ENCODE measurements at places on chromosomes 16 and 17.

DNA sequence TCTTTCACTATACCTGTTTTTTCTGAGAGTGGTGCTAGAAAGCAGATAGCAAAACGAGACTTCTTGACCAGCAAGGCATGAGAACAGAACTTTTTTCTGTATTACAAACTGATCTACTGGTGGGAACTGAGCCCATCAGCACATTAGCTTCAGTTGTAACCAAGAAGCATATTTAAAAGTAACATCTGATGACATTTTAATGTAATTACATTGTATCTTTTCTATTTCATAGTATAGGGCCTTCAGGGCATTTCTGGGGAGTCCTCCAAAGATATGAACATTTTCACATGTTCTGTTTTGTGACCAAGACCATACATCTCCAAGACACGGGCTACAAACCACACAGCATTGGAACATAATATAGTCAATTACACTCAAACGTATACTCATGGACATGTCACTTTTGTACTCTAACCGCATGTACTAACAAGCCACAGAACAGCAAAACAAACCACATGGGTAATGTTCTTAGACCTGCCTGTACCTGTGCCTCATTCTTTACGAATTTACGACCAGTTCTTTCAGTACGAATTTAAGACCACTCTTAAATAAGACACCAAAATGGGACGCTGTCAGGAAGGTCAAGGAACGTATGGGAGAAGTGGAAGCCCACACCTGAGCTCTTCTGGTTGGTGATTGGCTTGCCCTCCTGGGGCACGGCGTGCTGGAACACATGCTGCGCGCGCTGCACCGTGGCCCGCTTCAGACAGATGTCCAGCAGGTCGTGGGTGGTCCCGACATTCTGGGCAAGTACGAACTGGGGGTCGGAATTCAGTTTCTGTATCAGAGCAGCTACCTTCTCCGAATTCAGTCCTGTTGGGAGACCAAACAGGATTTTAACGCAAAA is 825 bp downstream of the BLMH start:
- peak; percentile 52 for DNase-seq

- DNase-seq: no peak
Measured at GRCh38 chr17:77793146-77793970, 165.1 kb upstream of the TNRC6C start.

DNA sequence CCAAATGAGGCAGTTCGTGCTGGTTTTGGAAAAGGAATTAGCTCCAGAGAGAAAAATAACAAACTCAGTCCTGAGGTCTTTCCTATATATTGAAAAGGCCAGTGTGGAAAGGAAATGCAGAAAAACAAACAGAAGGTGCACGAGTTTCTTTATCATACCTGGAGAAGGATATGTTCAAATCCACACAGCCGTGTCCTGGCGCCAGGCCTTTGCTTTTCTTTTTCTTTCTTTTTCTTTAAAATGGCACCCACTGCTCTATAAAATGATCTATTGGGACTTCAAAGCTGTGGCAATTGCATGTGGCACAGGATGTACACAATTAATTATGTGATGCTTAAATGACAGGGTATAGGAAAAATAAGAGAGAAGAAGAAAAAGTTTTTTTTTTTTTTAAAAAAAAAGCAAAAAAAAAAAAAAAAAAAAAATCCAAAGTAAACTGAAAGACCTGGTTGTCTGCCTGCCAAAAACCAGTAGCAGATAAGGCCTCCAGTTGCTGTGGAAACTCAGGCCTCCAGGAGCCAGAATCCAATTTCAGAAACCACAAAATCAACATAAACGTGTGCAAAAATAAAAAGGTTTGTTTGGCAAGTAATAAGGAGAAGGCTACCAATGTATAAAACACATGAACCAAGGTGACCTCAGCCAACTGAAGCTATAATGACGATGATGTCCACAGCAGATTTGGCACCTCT is 957.6 kb upstream of the SOX9 start:
- DNase-seq: no peak

- no peak for DNase-seq
Measured at GRCh38 chr16:31201582-31202413, 762 bp downstream of the PYCARD start.

DNA sequence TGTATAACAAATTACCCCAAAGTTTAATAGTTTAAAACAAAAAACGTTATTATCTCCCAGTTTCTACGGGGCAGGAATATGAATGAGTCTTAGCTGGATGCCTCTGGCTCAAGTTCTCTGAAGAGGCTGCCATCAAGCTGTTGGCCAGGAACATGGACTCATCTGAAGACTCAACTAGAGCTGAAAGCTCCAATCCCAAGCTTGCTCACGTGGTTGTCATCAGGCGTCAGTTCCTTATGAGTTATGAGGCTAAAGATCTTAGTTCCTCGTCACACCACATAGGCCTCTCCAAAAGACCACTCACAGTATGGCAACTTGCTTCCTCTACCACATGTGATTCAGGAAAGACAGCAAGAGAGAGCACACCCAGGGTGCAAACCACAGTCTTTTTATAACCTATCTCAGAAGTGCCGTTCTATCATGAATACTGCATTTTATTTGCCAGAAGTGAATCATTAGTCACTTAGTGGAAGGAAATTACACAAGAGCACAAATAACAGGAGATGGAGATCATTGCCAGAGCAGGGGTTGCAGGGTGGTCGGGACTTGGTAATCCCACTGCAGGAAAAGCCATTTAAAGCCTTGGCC is 48.7 kb upstream of the NLK start:
- no peak for DNase-seq
